ENCODE measurements at places on chromosomes 11 and 22.
A peak's percentile ranks its signal among the peaks of the same experiment; 100 is the strongest.

DNA sequence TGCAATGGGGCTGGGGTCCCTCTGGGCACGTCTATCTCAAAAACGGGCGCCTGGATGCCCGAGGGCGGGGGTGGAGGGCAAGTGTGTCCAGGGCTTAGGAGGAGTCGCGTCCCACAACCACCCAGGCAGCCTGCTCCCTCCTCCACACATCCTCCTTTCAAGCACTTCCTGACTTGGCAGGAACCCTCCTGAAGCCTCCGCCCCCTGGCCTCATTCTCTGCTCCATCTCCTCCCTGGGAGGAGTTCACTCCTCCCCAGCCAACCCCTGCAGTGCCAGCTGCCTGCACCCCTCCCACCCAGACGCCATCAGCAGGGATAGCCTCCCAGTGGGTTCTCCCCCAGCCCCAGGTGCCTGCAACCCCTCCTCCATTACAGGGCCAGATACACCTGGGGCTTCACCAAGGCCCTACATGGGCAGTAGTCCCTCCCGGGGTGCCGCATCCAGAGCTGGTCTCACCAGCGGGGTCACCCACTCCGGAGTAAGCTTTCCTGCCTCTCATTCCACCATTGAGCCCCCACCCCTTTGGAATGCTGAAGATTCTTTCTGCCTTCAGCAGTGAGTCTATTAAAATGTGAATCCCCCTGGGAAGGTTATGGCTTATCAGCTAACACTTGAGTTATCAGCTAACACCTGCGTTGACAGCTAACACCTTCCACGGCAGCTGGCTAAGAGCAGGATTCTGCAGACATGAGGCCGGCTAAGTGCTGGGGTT is 24.4 kb downstream of the RTN4R start:
- peak; percentile 19 for DNase-seq

GRCh38 chr11:120828847-120829246 is 195.1 kb upstream of the TBCEL start:
- DNase-seq = no peak

- DNase-seq = no peak
Observed at GRCh38 chr11:44913502-44913901, 37.2 kb downstream of the TP53I11 start.

DNA sequence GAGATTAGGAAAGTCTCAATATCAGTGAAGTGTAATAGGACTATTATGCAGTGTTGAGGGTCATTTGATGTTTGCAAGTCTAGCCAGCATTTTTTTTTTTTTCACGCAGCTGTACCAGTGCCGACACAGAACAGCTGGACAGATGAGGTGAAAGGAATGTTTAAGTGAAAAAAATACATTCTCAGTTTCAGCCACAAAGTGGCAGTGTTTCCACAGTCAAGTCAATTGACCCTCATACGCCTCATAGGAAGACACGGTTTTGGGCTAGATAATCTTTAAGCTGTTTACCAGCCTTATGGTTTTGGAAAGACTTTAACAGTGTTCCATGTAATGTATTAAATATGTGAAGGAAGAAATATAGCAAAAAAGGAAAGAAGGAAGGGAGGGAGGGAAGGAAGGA is 349.9 kb upstream of the ANO3 start:
- DNase-seq = peak; percentile 14

DNA sequence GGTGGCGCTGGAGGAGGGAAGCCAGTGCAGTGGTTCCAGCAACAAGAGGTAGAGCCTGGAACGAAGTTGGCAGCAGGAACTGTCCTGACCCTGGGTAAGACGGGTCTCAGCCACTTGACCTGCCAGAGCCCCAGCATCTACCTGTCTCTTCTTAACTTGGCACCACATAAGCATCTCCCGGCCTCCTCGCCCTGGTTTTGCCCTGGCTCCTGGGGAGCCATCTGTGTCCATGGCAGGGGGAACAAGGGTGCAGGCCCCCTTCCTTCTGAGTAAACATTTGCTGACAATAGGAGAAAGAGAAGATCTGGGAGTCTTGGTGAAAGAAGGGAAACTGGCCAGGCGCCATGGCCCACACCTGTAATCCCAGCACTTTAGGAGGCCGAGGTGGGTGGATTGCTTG is 12.8 kb downstream of the P2RY2 start:
- no peak for DNase-seq

DNA sequence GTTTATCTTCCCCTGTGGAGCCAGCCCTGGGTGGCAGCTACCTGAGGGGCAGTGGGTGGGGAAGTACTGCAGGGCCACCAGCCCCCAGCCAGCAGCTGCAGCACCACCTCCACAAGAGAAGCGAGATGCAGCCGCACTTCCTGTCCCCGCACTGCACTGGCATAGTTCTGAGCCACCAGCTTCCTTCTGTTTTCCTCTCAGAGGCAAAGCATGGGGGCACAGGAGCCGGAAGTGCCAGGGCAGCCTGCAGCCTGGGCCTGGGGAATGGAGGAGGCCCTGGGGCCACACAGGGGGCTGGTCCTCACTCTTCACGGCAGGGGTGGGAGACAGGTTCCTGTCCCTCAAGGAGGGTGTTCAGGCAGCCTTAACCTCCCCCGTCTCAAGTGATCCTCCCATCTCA is 11.9 kb upstream of the SH3BP1 start:
- DNase-seq = no peak
